CD4-positive, alpha-beta T cell treated with Interleukin-17A for 1 hour (primary cell): ENCODE measurements at places on chromosomes 2 and 18.

DNA sequence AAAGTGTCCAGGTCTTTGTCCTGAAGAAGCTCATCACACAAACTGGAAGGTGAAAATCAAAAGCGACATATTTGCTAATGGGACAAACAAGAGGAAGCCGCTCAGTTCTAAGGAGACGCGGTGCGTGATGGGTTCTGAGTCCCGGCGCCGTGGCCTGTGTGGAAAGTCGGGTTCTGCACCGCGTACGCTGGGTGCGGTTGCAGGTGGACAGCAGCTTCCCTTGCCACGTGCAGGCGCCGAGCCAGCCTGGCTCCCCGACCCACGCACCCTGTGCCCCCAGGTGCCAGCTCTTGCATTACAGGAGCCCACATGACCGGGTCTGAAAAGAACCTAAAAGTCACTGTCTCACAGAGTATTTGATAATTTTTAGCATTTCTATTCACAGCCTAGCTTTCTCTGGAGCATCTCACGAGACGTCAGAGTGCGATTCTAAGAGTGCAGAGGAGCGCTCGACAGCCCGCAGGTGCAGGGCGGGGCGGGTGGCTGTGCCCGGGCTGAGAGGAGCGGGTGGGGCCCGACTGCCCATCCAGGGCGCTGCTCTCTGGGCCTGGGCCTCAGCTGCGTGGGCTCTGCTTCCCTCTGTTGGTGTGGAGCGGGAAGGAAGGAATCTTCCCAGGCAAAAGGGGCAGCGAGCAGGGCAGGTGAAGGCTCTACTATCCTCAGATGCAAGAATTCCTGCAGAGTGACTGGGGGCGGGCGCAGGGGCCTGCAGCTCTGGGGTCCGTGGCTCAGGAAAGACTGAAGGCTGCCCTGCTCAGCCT is 39.4 kb downstream of the MYT1L start:
- DNase-seq, result no peak

DNA sequence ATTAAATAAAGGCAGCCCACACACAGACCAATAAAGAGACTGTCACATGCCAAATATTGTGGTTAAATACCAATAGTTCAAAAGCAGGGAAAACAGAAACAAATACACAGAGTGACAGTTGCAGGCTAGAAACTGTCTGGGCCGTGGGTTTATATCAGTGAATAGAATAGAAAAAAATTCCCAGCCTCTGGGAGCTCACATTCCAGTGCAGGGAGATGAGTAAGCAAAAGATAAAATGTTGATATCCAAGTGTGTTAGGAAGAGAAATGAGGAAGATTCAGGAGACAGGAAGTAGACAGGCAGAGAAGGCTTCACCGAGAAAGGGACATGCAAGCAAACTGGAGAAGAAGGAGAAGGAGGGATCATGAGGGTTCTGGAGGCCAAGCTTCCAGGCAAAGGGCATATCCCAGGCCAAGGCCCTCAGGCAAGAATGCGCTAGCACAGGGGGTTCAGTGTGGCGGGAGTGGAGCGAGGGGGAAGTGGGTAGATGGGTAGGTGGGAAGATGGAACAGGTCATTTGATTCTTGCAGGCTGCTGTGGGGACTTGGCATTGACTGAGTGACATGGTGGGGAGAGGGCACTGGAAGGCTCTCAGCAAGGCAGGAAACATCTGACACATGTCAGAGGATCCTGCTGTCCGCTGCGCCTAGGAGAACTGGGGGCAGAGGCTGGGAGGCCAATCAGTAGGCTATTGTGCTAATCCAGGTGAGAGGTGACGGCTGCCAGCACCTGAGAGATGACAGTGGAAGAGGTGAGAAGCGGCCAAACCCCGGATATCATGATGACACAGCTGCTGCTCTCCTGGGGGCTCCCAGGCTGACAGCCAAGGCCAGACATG is 89.2 kb downstream of the ZBTB7C start:
- DNase-seq, result no peak

- peak; percentile 22 for DNase-seq
Observed at GRCh38 chr2:31319406-31320175, 85.6 kb downstream of the EHD3 start.

GRCh38 chr2:134792186-134792585 is 46.2 kb upstream of the ACMSD start:
- DNase-seq, result no peak

DNA sequence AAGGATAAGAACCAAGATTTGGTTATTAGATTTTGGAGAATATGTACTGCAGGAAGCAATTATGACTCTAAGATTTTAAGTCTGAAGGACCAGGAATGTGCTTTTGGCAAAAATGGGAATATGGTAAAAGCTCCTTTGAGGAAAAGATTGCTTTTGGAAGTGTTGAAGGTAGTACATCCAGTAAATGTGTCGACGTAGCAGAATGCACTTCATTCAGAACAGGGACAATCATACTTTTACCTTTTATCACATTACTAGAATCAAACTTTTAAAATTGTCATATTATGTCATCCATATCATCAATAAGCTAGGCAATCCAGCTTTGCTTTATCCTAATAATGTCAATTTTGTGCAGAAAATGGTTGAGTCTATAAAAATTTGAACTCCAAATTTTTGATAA is 74.3 kb upstream of the MSTN start:
- DNase-seq, result no peak

GRCh38 chr18:56043641-56044061 is 455.7 kb upstream of the TCF4 start:
- no peak for DNase-seq

GRCh38 chr18:3611313-3612090 is 161.5 kb downstream of the TGIF1 start:
- DNase-seq, result no peak

- DNase-seq, result no peak
Observed at GRCh38 chr2:110678457-110679336, 834 bp upstream of the BUB1 start.

GRCh38 chr2:166607880-166608279 is 113.8 kb upstream of the SCN7A start:
- DNase-seq, result no peak

DNA sequence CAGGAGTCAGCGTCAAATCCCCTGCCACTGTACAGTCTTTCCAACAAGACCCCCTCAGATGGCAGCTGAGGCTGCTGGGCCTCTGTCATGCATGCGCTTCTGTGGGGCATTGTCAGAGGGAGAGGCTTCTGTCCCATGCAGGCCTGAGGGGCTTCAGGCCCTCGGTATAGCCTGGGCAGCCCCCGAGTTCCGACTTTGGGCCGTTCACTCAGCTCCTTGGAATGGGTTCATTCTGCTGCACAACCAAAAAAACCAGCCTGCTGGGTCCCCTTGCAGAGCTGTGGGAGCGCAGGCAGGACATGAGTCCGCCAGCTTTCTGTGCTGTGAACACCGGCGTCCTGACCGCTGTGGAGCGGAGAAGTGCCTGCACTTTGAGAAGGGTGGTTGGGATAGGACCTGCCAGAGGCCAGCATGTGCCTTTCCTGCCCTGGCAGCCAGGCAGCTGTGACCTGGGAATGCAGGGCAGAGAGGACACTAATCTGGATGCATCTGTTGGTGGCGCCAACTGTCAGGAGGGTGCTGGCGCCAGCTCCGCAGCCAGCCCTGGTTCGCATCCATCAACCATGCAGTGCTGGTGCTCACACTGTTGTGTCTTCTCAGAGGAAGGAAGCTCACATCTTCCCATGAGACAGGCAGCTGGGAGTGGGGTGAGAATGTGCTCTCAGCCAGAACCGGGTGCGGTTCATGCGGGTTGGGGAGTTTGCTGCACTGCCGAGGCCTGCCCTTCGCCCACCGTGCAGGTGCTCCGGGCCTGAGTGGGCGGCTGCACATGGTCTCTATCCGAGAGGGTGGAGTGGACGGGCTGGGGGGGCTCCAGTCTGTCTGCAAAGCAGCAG is 14.3 kb downstream of the ARHGEF4 start:
- no peak for DNase-seq

GRCh38 chr18:10045296-10045891 is 131.6 kb downstream of the VAPA start:
- no peak for DNase-seq

DNA sequence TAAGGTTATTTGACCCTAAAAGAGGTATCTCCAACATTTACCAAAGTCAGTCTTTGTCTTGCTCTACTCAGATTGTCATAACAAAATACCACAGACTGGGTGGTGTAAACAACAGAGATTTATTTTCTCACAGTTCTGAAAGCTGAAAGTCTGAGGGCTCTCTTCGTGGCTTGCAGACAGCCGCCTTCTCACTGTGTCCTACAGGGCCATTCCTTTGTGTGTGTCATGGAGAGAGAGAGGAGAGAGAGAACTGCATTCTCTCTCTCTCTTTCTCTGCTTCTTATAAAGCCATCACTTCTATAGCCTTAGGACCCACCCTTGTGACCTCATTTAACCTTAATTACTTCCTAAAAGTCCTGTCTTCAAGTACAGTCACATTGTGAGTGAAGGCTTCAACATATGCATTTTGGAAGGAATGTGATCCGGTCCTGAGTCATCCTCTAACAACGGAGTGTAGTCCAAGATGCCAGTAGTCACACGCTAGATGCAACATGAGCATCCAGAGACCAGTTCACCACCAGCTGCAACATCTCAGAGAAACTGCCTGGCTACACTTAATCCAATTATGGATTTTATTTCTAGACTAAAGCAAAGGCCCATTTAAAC is 130.2 kb downstream of the CD226 start:
- DNase-seq, result no peak

- DNase-seq, result no peak
Observed at GRCh38 chr2:106195456-106195855, 1.4 kb upstream of the UXS1 start.

DNA sequence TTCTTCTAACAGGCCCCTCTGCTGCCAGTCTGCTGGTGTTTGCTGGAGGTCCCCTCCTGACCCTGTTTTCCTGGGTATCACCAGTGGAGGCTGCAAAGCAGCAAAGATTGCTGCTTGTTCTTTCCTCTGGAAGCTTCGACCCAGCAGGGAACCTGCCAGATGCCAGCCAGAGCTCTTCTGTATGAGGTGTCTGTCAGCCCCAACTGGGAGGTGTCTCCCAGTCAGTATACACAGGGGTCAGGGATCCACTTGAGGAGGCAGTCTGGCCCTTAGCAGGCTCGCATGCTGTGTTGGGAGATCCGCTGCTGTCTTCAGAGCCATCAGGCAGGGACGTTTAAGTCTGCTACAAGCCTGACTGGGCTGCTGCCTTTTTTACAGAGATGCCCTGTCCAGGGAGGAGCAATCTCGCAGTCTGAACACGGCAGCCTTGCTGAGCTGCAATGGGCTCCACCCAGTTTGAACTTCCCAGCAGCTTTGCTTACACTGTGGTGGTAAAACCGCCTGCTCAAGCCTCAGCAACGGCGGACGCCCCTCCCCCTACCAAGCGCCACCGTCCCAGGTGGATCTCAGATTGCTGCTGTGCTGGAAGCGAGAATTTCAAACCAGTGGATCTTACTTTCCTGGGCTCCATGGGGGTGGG is 29.9 kb downstream of the CHCHD5 start:
- DNase-seq, result no peak

GRCh38 chr2:99903981-99904380 is 238.4 kb downstream of the AFF3 start:
- DNase-seq, result no peak

- no peak for DNase-seq
Observed at GRCh38 chr2:23241611-23242245, 143.3 kb upstream of the KLHL29 start.

DNA sequence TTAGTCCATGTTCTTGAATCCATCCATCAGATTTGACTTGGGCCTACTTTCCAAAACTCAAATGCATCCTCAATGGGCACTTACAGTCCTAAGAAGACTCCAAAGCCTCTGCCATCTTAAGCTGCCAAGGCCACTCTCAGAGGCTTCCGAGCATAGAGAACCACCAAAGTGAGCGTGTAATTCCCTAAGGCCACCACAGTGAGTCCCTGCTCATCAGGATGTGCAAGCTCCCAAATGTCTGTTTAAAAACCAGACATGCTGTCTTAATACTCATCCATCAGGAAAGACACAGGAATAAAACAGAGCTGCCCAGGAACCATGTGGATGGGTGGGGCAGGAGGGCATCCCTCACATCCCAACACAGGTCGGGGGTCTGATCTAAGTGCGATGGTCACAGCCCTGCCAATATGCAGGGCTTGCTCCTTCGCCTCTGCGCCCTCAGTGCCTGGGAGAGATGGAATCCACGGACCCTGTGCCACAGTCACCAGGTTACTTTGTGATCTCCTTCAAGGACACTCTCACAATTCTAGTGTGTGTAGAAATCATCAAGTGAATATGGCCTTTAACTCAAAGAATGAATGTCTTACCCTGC is 80.4 kb downstream of the POLR1A start:
- DNase-seq, result no peak

GRCh38 chr18:2978661-2979106 is 34.3 kb downstream of the LPIN2 start:
- DNase-seq, result peak; percentile 56

DNA sequence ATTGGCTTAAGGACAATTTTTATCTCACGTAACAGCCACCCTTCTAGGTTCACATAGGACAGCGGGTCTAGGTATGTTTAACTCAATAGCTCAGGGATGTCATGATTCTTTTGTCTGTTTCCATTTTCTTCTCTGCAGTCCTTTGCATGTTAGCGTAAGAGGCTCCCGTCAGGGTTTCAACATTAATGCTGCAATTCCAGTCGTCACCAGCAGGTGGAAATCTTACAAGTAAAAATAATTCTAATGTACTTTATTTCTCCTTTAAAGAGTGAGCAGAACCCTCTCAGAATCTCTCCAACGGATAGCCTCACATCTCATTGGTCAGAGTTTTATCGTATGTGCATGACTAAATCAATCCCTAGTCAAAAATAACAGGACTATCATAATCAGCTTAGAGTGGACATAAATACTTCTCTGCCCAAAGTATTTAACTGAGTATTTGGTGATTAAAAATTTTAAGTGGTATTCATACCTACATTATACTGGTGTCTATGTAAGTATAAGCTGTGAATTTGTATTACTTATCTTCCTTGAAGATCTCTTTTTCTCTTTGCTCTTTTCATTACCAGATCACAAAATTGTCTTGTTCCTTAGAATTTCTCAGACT is 487.2 kb upstream of the GCFC2 start:
- peak; percentile 31 for DNase-seq

GRCh38 chr2:147863835-147864234 is 19.0 kb downstream of the ACVR2A start:
- DNase-seq, result no peak

- DNase-seq, result no peak
Observed at GRCh38 chr2:86482034-86482433, 40.9 kb downstream of the KDM3A start.

DNA sequence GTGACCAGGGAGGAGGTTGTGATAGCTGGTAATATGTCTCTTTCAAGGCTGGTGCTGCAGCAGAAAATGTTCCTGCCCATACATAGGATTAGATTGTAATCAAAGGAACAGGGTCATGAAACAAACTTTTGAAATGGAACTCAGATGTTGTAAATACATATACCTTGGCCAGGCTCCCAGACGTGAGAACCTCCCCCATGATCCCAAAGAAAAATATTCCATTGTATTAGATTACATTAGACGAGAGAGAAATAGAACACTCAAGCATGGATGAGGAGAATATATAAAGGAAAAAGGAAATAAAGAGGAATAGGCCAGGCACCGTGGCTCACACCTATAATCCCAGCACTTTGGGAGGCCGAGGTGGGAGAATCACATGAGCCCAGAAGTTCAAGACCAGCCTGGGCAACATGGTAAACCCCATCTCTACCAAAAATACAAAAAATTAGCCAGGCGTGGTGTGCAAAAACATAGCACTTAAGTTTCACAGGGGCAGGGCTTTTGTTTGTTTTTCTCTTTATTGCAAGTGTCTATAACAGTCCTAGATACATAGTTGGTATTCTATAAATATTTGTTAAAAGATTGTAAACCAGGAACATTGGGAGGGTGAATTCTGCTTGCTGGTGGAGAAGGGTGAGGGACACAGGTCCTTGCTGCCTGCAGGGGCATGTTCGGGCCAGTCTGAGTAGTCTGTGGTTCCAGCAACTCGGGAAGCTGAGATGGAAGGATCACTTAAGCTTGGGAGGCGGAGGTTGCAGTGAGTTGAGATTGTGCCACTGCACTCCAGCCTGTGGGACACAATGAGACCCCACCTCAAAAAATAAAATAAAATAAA is 52.8 kb downstream of the RPL37A start:
- DNase-seq, result no peak
